ENCODE measurements at places on chromosomes 1 and 21. TPM values are rescaled to one million over a fixed set of nuclear protein-coding genes. Genes with fewer than 3 reads are reported as not detected.

Gene RIMS3
- total RNA-seq: 0.78 TPM

GRCh38 chr1:220843481-220844011 is 35.7 kb upstream of the HLX start:
- DNase-seq: no peak

- no peak for DNase-seq
Measured at GRCh38 chr1:215731699-215732098, 164.6 kb downstream of the KCTD3 start.

- no peak for DNase-seq
Measured at GRCh38 chr21:45538381-45539045, 3.7 kb downstream of the SLC19A1 start.

GRCh38 chr1:247421074-247421473 is 5.1 kb downstream of the NLRP3 start:
- no peak for DNase-seq

DNA sequence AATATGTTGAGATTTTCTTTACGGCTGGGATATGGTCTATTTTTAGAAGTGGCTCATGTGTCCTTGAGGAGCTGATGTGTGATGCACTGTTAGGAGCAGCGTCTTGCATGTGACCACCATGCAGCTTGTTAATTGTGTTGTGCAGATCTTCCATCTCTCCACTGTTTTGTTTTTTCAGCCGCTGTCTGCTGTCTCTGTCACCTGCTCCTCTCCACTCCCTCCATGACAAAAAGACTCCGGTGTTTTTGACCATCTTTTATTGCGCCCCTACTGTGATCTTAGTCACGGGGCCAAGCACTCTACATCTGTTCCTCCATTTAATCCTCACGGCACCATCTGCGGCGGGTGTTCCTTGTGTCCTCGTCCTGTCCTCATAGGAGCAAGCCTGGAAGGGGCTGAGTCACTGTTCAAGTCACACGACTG is 51.8 kb downstream of the ADARB1 start:
- no peak for DNase-seq

Gene TNFRSF18
- 0.34 TPM for total RNA-seq

DNA sequence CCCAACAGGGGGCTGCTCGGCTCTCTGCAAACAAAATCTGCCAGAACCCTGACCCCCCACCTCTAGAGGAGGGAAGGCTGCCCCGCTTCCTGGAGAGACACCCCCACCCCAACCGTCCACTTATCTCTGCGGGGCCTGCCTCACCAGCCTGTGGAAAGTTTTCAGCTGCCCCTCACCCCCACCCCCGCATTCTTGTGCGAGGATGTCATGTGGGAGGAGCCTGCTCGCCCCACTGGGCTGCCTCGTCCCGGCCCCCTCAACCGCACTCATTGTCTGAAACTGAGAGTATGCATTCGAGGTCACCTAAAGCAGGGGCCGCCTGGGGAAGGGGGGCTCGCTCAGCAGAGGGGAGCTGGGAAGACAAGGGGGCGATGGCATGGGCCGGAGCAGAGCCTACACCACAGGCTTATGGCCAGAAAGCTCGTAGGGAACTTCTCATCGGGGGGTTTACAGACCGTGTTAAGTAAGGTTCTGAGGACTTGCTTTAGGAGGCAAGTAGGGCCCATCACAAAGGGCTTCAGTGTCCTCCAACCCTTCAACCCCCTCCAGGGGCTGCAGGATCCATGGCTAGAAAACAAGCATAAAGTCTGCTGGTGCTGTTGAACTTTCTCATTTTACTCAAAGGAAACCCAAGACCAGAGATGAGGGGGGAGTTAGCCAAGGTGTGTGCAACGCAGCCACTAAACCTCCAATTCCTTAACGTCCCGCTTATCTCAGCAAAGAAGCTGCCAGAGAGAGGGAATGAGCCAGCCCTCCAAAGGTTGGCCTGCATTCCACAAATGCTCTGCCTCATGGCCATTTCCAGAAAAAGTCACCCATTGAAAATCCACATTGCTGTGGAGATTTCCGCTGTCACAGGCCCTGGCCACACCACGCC is 9.4 kb downstream of the EPHA2 start:
- peak; percentile 78 for DNase-seq

GRCh38 chr1:164296172-164296571 is 262.8 kb upstream of the PBX1 start:
- DNase-seq: no peak

DNA sequence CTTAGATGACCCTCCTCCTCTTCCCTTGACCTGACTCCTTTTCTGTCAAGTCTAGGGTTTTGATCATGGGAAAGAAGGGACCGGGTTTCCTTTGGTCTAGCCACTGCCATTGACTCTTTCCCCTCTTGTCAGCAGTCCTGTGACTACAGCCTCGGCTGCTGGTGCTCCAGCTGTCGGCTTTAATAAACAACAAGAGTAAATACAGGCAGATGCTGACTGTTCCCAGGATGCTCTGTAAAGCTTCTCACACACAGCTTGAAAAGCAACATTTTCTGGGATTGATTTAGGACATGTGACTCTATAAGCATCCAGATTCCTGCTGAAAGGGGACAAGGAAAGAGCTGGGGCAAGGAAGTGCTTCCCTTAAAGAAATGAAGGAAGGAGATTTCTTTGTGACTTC is 53.5 kb upstream of the CTTNBP2NL start:
- no peak for DNase-seq

Gene GPR3
- total RNA-seq: 0.28 TPM

GRCh38 chr1:232226197-232226712 is 403.7 kb downstream of the SIPA1L2 start:
- no peak for DNase-seq

- no peak for DNase-seq
Measured at GRCh38 chr1:59015708-59016107, 231.9 kb upstream of the JUN start.

Gene CFAP57
- 0.14 TPM for total RNA-seq

DNA sequence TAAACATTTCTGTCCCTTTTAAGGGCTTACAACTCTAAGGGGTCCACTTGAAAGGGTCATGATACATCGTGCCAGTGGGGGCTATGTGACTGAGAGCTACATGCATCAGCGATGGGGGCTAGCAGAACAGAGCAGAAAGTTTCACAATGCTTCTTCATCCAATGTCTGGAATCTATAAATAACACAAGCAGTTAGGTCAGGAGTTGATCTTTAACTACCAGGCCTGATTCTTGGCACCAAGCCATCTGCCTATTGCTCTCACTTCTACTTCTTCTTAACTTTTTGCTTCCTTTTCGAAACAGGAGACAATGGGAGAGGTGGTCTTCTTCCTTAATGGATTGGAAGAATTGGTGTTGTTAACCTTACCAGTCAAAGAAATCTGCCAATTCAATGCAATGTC is 410.0 kb downstream of the TGFB2 start:
- DNase-seq: no peak

- DNase-seq: no peak
Measured at GRCh38 chr1:115057661-115058254, 28.1 kb downstream of the TSHB start.

GRCh38 chr1:154145986-154146385 is 8.9 kb downstream of the NUP210L start:
- DNase-seq: no peak

GRCh38 chr1:228378090-228378872 is 28.4 kb downstream of the TRIM11 start:
- DNase-seq: peak; percentile 75

Gene ABL2
- 9.5 TPM for total RNA-seq

Gene CD34
- 7.1 TPM for total RNA-seq

- DNase-seq: no peak
Measured at GRCh38 chr1:234771642-234772344, 161.8 kb upstream of the IRF2BP2 start.

DNA sequence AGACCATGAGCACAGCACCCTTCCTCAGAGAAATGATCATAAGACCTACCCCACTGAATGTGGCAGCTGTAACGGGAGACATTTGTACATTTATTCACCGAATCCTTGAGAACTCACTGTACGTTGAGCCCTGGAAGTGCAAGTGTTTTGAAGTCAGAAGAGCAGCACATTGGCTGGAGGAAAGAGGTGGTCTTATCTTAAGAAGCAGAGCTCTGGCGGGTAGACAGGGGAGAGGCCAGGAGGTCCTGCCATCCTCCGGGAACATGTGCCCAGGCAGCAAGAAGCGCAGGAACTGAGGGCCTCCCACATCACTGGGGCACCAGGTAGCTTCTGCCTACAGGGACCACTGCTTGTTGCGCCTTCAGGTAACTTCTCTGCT is 169.2 kb upstream of the IRF2BP2 start:
- DNase-seq: no peak

DNA sequence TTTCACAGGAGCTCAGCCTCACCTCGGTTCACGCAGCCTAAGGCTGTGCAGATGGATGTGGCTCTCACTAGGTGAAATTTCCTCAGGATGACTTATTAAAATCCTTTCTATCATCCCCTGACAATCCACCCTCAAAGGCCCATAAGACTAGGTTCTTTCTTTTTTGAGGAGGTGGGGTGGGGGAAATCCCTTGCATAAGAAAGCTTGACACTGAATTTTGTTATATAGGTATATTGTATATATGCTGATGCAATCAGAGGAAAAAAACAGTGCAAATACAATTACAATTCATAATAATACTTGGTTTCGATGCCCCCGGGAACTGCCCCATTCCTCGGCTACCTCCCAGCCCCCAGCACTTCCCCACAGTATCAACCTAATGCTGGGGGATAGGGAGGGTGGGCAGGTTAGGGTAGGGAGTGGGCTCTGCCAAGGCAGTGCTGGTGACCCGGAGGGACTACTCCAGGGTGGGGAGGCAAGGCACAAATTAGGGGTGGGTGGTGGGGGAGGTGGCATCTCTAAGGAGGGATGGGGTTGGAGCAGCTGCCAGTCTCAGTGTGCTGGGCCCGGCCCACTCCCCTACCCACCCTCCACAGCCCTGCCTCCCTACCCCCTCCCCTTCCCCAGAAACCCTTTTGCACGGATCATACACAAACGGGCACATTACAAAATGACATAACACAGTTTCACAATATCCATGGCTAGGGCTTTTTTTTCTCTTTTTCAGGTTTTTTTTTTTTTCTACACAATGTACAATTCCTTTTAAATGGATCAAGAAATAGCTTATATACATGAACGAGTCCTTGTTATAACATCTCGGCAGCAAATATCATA is 30.9 kb downstream of the SLC27A3 start:
- DNase-seq: no peak

- DNase-seq: no peak
Measured at GRCh38 chr1:168455764-168456163, 88.0 kb downstream of the XCL2 start.

GRCh38 chr21:15539376-15539775 is 190.4 kb upstream of the USP25 start:
- DNase-seq: no peak

GRCh38 chr1:33392639-33393038 is 38.3 kb downstream of the PHC2 start:
- no peak for DNase-seq

Gene MAP10
- 2.0 TPM for total RNA-seq

DNA sequence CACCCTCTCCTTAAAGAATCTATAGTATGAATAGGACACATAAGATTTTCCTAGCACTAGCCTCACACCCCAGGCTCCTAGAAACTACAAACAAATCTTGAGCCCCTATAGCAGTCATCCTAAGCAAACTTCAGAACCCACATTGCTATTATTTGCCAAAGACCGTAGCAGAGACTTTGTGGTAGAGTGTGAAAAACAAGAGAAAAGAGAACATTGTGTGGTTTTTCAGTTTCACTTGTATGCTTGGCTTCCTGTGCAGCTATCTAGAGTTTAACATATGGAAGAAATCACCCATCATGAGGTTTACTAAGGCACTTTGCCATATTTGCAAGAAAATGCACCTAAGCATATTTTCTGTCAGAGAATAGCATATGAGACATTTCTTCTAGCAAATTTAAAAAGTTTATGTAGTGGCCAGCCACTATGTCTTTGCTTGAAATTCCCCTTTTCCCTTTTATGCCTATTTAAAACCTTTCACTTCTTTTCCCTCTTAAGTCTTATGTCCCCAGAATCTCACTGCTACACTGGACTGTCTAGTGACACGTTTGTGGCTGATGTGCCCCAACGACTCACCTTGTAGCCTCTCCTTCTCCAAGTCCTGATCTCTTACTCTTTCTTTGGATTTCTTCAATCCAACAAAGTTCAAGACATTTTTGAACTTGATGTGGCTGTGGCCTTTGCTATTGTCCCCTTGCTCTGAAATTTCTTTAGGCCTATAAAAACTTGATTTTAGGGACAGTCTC is 25.6 kb downstream of the CCDC190 start:
- DNase-seq: no peak

Gene ERI3
- total RNA-seq: 27.4 TPM

Gene RAD54L
- total RNA-seq: not detected

DNA sequence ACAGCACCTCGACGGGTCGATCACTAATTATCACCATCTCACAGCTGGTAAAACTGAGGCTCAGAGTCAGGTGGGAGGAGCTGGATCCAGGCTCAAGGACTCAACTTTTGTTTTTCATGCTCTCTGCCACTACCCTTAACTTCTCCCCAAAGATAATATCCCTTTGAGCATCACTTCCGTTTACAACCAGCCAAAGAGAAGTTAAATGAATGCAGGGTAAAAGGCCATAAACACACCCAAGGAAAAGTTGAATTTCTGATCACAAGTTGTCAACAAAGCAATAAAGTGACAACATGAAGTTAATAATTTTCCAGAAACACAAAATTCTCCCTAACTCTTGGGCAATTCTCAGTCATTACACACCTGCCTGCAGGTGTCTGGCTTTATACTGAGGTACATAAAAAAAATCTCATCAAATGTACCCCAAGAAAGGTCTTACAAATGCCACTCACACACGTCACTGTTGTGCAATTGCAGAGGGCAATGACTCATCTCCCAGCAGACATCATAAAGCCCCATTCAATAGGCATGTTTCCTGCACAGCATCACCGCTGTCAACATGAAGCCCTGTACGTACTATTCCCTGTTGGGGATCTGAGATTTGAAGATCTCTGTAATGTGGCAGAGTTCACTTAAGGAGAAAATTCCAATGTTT is 3.4 kb downstream of the OR2T11 start:
- DNase-seq: no peak

GRCh38 chr1:163382395-163382794 is 60.6 kb downstream of the NUF2 start:
- DNase-seq: no peak

Gene TEKT2
- 1.7 TPM for total RNA-seq

DNA sequence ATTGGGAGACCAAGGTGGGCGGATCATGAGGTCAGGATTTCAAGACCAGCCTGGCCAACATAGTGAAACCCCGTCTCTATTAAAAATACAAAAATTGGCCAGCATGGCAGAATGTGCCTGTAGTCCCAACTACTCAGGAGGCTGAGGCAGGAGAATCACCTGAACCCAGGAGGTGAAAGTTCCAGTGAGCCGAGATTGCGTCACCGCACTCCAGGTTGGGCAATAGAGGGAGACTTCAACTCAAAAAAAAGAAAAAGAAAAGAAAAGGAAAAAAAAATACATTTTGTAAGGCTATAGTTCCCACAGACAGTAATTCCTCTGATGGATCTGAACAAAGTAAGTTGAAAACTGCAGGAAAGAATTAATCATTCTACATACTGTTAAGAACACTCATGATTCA is 48.1 kb upstream of the CD46 start:
- no peak for DNase-seq

Measured in pancreas (tissue), 10 donors.